Activated CD4-positive, alpha-beta T cell treated with anti-CD3 and anti-CD28 coated beads for 24 hours (primary cell): ENCODE measurements at places on chromosomes 3 and 15.

DNA sequence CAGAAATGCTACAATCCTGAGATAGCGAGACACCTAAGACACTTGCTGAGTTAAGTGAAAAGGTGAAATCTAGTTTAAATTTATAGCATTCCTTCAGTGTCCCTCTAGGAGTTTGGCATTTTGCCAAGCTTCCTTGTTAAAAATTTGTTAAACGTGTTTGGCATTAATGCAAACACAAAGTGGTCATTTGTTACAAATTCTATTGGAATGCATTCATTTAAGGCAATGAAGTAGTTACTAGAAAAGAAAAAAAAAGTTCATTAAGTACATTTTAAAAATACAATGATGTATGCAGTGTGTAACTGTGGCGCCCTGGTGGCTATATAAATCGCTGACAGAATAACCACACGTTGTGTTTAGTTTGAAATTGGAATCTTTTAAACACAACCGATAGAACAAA, 31.3 kb upstream of the WNT5A start:
- no peak for DNase-seq

- DNase-seq, result no peak
Observed at GRCh38 chr3:159413319-159413718, 575.3 kb upstream of the IL12A start.

GRCh38 chr3:40920041-40920440, 279.3 kb upstream of the CTNNB1 start:
- DNase-seq, result no peak

DNA sequence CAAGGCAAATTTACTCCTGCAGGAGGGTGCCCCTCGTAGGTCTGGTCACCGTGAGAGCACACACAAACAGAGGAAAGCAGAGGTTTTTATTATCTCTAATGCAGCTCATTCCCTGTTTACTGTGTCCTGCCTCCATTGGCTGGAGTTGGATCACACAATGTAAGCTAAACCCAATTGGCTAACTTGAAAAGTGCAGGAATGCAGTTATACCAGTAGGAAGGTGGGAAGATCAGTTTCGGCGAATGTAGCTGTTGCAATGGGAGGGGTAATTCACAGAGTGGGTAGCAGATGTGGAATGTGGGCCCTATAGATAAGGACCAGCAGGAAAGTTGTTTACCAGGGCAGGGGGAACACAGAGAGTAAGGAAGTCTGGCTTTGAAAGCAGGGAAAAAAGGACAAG, 42.5 kb upstream of the NPAP1 start:
- no peak for DNase-seq

GRCh38 chr3:50337175-50337861, 3.3 kb downstream of the RASSF1 start:
- peak; percentile 94 for DNase-seq

DNA sequence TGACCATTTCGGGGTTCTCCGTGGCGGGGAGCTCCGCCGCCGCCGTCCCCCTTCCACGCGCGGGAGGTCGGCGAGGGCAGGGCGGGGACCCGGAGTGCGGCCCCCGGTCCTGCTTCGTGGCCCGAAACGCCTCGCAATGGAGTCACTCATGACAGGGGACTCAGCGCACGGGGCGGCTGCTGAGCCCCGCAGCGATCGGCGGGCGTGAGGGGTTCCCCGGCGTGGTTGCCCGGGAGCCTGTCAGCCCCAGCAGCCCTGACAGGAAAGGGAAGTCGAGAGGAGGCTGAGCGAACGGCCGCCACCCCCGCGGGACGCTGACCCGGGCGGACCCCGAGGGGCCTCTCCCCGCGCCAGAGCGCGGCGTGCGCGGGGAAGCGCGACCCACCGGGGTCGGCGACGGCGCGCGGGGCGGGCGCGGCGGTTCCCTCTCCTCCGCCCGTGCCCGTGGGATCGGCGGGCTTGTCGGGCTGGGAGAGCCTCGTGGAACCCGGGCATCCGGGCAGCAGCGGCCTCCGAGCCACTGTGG, 564 bp upstream of the PIGZ start:
- peak; percentile 28 for DNase-seq

DNA sequence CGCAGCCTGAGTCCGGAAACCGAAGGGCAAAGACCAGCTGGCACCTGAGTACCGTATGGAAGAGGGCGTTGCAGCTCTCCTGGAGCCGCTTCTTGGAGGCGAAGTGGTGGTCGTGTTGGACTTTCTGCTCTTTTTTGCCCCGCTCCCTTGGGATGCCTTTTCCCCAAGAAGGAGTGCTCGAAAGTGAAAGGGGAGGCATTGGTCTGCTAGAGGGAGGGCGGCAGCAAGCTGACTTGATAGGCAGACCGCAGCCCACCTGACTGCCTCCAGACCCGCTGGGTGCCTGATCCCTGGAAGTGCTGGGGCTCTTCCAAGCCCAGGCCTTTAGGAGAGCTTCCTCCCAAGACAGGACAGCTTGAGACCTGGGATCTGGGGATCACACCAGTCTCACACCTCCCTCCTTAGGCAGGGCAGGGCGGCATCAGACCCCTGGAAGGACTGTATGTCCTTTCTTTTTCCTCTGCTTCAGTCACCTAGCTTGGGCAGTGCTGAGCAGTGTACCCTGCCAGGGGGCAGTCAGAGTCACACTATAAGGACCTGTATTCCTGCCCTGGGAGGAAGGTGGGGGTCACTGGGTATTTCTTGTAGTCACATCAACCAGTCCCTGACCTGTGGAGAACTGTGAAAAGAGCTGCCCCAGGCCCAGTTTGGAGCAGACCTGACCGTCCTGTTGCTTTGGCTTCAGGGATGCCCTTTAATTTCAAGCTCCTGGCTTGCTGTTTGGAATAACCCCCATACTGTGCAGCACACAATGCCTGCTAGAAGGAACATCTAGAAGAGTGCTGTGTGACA, 2.1 kb downstream of the ACVR2B start:
- no peak for DNase-seq

DNA sequence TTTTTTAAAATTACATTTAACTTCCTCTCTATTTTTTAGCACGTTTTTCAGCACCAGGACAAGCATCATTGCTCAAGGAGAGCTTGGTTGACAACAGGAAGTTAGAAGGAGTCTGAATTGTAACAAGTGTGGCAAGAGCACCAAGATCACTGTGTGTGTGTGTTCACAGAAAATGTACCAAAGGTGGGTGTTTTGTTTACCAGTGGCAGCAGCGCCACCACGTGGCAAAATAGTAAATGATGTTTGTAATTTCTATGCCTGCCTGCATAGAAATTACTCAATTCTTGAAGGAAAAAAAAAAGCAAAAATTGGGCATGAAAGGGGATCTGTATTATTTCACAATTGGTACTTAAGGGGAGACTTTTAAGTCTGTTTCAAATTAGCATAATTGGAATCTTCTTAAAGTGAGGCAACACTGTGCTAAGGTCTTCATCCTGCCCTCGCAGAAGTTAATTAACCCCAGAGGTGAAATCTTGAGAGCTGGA, 7.4 kb upstream of the U2SURP start:
- DNase-seq, result peak; percentile 40

- peak; percentile 2 for DNase-seq
Observed at GRCh38 chr3:157865352-157866000, 240.7 kb downstream of the SHOX2 start.
